ENCODE measurements at places on chromosomes 12 and 14. TPM values are rescaled to one million over a fixed set of nuclear protein-coding genes. Genes with fewer than 3 reads are reported as not detected.

CLEC6A gene
- total RNA-seq: not detected

DNA sequence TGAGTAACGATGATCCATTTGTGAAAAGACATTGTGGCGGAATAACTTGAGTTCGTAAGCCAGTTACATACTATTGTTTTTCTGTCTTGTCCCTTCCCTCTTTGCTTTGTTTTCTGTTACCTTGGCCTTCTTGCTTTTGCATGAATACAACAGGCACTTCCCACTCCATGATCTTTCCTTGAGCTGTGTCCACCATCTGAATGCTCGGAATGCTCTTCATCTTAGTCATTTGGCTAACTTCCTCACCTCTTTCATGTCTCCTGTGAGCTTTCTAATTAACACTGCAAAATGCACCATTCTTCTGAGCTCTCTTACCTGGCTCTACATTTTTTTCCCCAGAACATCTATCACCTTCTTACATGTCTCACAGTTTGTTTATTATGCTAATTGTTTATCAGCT, 10.0 kb downstream of the KNTC1 start:
- DNase-seq: no peak

DNA sequence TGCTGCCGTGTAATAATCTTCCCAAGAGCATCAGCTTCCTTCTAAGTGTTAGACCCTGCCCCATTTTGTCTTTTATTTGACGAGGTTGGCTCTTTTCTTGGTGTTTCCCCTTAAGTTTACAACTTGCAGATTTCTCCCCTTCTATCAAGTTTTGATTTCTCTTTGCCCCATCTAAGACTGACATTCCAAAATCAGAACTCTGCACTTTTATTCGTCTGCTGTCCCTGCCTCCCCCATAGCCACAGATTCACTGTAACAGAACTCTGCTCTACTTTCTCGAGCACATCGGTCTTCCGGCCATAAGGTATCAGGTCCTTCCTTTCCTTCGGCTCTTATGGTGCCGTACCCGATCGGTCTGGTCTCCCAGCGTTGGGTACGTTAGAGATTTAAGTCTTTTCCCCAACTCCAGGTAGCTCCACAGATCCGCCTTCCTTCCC, 563 bp downstream of the DCP1B start:
- no peak for DNase-seq

GRCh38 chr14:104973135-104973384, 5.1 kb downstream of the AHNAK2 start:
- DNase-seq: peak; percentile 79

GRCh38 chr12:97575403-97576193, 113.0 kb downstream of the RMST start:
- DNase-seq: no peak

DNA sequence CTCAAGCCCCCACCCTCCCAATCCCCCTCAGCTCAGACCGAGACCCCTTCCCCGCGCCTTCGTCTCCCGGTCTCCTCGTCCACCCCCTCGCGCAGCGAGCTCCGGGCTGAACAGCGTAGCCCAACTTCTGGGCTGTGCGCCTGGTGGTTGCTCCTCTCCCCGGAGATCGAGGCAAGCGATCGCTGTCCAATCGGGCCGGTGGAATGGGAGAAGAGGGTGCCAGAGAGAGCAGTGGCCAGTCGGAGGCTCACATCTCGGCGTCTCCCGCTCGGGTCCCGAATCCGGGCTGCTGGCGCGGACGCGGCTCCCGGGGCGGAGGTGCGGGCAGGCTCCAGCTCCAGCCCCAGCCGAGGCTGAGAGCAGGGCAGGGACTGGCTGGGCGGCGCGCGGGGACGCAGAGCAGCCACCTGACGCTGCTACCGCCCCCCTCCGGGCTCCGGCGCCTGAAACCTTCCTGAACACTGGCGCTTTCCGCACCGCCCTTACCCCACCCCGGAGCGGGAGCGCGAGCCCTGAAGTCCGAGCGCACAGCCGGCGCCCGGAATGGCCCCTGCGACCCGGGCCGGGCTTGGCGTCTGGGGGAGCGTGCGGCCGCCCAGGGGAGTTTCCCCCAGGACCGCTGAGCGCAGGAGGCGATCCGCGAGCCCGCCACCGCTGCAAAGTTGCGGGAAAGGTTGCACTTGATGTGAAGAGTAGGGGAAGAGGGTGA, 508 bp upstream of the KCNH5 start:
- peak; percentile 28 for DNase-seq

DNA sequence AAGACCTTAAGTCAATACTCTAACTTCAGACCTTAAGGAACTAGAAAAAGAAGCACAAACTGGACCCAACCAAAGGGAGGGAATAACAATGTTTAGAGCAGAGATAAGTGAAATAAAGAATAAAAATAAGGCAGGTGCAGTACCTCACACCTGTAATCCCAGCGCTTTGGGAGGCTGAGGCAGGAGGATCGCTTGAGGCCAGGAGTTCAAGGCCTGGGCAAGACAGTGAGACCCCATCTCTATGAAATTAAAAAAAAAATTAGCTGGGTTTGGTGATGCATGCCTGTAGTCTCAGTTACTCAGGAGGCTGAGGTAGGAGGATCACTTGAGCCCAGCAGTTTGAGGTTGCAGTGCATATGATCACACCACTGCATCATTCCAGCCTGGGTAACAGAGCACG, 9.1 kb downstream of the TFCP2 start:
- no peak for DNase-seq

DNA sequence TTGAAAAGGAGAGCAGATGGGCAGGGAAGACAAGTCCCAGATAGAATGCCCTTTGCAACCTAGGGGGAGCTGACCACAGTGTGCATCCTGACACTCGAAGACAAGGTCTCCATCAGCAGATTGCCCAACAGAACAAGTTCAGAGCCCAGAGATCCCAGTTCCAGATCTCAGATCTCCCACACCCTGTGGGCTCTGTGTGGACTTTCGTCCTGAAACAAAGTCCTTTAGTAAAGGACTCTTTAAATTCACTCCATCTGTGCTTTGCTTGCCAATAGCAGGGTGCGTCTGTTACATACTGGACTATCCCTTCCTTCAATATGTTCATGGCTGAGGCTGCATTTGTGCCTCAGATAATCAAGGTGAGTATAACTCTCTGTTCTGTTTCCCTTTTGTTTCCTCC, 8.7 kb upstream of the C1RL start:
- DNase-seq: no peak

- no peak for DNase-seq
These were observed 20.3 kb downstream of the LRRC74A start for GRCh38 chr14:76846331-76847047.

- no peak for DNase-seq
These were observed 48.0 kb downstream of the IRAK3 start for GRCh38 chr12:66236969-66237368.

- no peak for DNase-seq
These were observed 19.4 kb downstream of the HHIPL1 start for GRCh38 chr14:99664058-99664936.

GRCh38 chr12:118318744-118319143, 54.0 kb downstream of the TAOK3 start:
- no peak for DNase-seq

- peak; percentile 73 for DNase-seq
These were observed at the start of gene CACNB3 for GRCh38 chr12:48817873-48818830. TSS of gene CACNB3 (plus strand) at chr12:48818496. CDS start at chr12:48818930, 434 bp downstream.

DNA sequence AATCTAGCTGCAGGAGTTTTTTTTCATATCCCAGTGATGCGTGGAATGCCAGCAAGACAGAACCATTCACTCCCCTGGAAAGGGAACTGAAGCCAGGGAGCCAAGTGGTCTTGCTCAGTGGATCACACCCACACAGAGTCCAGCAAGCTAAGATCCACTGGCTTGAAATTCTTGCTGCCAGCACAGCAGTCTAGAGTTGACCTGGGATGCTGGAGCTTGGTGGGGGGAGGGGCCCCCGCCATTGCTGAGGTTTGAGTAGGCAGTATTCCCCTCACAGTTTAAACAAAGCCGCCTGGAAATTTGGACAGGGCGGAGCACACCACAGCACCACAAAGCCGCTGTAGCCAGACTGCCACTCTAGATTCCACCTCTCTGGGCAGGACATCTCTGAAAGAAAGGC, 86.9 kb upstream of the STXBP6 start:
- DNase-seq: no peak

GRCh38 chr12:93738199-93739058, 61.3 kb downstream of the CRADD start:
- DNase-seq: no peak

Data from muscle of leg (tissue), 16 donors.